ENCODE measurements at places on chromosomes 3 and 15.

DNA sequence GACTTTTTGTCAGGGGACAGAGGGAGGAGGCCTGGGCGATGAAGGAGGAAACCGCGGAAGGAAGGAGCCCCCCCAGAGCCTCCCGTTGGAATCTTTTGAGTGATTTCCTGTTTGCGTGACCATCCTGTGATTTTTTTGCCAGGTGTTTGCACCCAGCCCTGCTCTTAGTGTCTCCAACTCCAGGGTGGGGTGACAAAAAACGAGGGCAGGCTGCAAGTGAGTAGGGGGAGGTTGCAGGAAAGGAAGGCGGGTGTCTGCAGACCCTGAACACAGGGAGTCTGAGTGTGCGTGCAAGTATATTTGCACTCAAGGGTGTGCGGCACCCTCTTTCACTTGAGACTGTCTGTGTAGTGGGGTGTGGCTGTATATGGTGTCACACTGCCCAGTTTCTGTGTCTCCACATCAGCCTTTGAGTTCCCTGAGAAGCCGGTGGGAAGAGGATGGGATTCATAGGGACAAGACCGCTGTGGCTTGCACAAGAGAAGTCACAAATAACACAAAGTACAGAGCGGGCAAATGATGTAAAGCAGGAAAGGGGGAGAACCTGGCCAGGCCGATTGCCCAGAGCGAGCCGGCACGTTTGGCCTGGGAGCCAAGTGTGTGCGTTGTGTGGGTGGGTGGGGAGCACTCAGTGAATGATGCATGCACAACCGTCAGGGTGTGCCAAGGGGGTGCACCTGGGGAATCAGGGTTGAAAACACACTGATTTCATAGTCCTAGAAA lies 6.6 kb downstream of the ISLR2 start:
- DNase-seq: no peak

DNA sequence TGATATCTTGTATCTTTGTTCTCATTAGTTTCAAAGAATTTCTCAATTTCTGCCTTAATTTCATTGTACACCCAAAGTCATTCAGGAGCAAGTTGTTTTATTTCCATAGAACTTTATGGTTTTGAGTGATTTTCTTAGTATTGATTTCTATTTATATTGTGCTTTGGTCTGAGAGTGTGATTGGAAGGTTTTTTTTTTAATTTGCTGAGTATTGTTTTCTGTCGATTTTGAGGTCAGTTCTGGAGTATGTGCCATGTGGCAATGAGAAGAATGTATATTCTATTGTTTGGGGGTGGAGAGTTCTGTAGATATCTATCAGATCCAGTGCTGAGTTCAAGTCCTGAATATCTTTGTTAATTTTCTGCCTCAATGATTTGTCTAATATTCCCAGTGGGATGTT lies 138.4 kb downstream of the MOBP start:
- DNase-seq: no peak

- no peak for DNase-seq
These were observed 66.6 kb upstream of the LARS2 start for GRCh38 chr3:45321607-45322391.

DNA sequence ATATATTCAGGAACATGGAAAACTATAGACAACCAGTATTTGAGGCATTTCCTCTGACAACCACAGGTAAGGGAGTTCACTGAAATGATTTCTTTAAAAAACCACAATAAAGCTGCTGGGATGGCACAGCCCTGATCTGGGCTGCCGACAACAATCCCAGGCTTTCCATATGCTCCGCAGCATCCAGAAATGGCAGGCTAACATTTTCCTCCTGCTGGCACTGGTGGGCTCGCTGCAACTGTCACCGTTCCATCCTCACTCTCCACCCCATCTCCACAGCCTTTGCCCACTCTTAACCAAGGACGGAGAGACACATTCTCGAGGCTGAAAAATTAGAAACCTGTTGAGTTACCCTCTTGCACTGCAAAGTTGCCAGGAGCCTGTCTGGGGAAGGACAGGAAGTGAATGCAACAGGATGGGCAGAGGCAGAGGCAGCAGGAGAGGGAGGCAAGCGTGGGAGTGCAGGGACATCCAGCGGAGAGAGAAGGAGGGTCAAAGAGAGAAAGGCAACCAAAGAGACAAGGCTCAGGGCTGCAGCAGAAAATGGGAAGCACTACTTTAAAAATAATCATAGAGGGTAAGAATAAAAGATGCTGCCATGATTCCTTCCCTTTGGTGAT lies 79.0 kb upstream of the ARRDC4 start:
- no peak for DNase-seq

All from SJSA1 (cell line).